Astrocyte (in vitro differentiated cells and primary cell): ENCODE measurements at places on chromosomes 2 and 18. TPM values are rescaled to one million over a fixed set of nuclear protein-coding genes. Genes with fewer than 3 reads are reported as not detected.
A peak's percentile ranks its signal among the peaks of the same experiment; 100 is the strongest.

BUB1 gene
- total RNA-seq = 4.8 and 8.0 TPM in 2 replicates

SULT1C4 gene
- 1.1 and 1.8 TPM in 2 replicates for total RNA-seq

REG1B gene
- total RNA-seq = not detected in 2 replicates

KCNJ3 gene
- not detected in 2 replicates for total RNA-seq

LYPD6 gene
- total RNA-seq = 1.1 and 1.4 TPM in 2 replicates

GKN2 gene
- total RNA-seq = not detected in 2 replicates

EVA1A gene
- 19.0 and 28.6 TPM in 2 replicates for total RNA-seq

AGXT gene
- not detected in 2 replicates for total RNA-seq

PASK gene
- 4.2 and 8.0 TPM in 2 replicates for total RNA-seq

NABP1 gene
- 181 and 213 TPM in 2 replicates for total RNA-seq

FANCL gene
- 10.7 and 13.8 TPM in 2 replicates for total RNA-seq

GAL3ST2 gene
- total RNA-seq = not detected in 2 replicates

CNGA3 gene
- not detected in 2 replicates for total RNA-seq

FTCDNL1 gene
- total RNA-seq = 0.45 and 0.48 TPM in 2 replicates

KHK gene
- 0.94 and 0.95 TPM in 2 replicates for total RNA-seq

GRCh38 chr2:148614322-148615049 is 30.1 kb upstream of the EPC2 start:
- peak; percentile 65 for DNase-seq

DNA sequence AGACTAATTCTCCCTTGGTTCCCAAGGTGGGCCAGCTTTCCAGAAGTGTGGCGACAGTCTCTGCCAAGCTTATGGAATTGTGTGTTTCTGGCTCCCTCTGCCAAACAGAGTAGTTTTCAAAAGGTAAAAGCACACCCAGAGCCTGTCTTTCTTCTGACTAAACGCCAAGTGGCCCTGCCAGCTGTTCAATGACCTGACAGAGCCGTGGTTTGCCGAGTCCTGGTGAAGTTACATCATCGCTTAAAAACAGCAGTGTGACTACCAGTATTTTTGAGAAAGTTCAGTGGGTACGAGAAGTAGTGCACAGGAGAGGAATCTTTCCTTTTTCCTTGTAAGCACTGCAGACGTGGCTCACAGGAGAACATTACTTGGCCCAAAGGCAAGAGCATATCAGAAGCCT is 1.9 kb downstream of the PER2 start:
- DNase-seq = peak; percentile 86

- DNase-seq = peak; percentile 27
These were observed 61.4 kb downstream of the CPS1 start for GRCh38 chr2:210617732-210618330.

DNA sequence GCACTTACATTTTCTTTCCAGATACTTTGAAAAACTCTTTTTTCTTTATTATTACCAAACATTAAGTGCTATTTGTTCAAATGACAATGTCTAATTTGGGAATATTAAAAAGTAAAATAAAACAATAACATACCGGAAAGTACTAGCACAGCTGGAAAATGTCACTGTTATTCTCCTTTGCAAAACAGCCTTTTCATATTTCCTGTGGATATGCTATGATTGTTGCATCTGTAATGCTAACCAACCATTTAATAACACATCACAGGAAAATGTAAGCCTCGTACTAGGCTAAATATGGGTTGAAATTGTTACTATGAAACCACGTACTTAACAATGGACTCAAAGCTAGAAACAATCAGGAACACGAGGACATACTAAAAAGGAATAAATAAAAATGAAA is 298.1 kb downstream of the CBLN2 start:
- DNase-seq = no peak

- DNase-seq = peak; percentile 99
These were observed 18.7 kb downstream of the SMIM21 start for GRCh38 chr18:75408554-75409506.

- no peak for DNase-seq
These were observed 21.3 kb upstream of the TCF4 start for GRCh38 chr18:55609160-55609825.

DNA sequence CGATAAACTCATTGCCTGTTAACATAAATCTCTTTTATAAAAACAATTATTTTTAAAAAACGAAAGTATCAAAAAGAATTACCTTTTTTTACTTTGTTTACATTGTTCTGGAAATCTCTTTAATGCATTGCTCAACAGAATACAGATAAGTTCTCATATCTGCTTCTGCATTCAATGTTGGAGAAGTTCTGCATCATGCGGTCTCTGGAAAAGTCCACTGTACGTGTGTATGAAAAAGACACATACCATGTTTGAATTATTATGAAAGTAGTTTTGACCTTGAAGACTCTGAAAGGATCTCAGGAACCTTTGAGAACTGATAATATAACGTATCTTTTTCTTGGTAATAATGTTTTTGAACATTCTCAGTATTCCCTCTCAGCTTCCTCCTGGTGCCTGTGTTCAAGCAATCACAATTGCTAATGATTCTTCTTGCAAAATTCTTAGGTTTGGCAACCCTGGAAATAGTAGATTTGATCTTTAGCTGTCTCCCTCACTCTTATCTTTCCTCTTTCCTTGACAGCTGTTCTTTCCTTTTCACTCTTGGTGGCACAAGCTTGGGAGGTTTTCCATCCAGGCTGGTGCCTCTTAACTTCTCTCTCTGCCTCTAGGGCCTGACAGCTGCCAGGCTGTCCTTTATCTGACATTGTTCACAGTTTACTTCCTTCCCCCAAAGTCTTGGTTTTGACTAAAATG is 12.4 kb upstream of the IL1R1 start:
- DNase-seq = no peak

DNA sequence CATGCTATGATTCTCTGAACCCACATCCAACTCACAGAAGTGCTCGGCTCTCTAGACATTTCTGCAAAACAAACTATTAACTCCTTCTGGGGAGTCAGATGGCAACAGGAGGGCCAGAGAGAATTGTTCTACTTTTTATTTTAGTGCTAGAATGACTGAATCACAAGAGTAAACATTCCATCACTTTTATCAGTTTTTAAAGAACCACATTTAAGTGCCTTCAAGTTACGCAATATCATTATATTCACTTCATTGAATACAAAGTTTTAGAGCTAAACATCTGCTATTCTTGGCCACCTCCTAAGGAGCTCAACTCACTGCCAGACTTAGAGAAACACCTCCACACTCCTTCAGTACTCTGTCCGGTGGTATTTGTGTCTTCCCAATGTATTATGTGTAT is 22.4 kb downstream of the B4GALT6 start:
- DNase-seq = peak; percentile 91

DNA sequence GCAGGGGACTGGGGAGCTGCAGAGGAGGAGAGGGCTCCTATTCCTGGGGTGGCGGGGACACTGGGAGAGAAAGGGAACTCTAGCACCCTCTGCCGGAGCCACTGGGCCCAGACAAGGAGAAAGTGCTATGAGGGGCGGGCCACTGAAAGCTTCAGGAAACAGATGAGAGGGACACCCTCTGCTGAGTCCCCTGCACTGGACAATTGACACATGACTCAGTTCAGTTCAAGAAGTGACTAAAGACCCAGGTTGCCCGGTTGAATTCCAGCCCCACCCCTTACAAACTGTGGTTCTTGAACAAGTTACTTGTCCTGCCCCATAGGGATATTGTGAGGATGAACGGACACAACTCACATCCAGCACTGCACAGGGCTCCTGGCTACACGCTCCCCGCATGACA is 5.0 kb downstream of the RUFY4 start:
- no peak for DNase-seq

GRCh38 chr2:167814881-167815718 is 432.3 kb downstream of the STK39 start:
- DNase-seq = no peak

- DNase-seq = no peak
These were observed 72.3 kb upstream of the ERBB4 start for GRCh38 chr2:212610872-212611425.

DNA sequence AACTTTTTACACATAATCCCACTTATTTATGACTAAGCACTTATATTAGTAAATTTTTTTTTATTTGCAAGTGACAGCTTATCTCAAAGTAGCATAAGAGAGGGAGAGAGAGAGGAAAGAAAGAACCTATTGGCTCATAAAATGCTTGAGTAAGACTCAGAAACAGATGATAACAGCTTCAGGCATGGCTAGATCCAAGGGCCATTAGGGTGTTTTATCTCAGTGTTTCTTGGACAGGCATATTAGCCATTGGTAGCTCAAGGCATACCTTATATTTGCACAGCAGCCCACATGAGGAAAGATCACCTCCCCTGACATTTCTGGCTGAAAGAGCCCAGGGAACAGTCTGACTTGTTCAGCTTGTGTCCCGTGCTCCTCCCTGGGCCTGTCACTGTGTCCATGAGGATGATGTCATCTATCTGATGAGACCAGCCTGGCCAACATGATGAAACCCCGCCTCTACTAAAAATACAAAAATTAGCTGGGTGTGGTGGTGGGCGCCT is 64.4 kb downstream of the IL1R2 start:
- DNase-seq = no peak

DNA sequence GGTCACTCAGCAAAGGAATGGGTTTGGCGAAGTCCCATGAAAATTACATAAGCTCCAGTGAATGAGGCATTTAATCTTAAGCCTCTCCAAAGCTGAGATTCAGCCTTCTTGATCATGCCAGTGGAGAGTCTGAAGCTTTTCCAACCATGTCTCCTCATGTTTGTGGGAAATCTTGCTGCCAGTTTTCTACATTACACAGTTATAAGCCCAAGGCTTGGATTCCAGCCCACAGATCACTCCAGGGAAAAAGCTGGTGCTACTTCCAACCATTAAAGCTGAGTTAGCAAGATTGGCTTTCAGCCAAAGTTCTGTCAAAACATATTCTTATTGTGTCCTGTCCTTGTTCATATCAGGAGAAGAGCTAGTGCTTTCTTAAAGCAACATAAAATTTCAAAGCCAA is 293.8 kb downstream of the LRRTM4 start:
- peak; percentile 15 for DNase-seq

DNA sequence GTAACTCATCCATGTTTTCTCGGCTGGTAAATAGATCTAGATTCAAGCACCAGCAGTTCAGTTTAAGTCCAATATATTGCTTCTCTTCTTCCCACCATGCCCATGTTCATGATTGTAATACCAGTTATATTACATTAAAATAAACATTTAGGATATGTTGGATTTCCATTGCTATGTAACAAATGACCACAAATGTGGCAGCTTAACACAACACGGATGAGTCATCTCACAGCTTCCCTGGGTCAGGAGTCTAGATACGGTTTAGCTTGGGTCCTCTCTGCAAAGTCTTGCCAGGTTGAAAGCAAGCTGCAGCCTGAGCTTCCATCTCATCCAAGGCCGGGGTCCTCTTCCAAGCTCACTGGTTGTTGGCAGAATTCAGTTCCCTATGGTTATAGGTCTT is 39.4 kb upstream of the SMAD2 start:
- peak; percentile 55 for DNase-seq

DNA sequence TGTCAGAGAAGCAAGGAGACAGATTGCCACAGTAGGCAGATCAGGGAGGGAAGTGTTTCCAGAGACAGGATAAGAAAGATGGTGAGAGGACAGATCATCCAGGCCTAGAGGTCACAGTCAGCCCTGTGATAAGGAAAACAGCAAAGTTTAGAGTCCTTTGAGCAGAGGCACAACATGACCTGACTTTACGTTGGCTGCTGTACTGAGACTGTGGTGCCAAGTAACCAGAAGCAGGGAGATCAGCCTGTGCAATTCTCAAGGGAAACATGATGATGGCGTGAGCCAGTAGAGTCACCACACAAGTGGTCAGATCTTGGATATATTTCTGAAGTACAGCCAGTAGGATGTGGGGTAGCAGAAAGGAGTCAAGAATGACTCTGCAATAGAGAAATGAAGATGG is 43.7 kb downstream of the SMC6 start:
- DNase-seq = no peak

DNA sequence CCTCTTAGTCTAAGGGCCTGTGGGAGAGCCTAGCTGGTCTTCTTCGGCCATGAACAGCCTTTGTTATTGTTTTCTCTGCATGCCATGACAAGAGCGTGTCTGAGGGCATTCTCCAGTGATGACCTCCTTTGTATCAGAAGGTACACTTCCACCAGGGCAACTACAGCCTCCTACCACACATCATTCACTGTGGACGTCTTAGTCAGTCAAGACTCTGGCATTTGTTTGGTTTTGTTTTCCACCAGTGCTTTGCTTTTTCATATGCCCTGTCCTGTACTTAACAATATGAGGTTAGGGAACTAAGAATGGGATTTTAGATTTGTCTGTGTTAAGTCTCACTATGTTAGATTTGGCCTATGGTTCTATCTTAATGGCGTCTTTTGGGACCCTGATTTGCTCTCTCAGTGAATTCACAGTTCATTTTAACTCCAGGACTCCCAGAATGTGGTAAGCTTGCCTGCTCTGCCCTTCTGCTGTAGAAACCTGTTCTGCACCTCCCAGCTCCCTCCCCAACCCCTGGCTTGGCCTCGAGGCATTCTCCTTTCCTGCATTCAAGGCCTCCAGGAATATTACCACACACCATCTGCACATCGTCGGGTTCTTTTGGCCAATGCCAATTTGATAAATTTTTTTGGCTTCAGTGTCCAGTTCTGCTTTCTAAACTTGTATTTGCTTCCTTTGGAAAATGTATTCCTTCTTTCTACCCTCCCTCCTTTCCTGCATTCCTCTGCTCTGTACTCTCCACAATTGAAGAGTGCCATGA is 42.8 kb upstream of the IL1R1 start:
- DNase-seq = peak; percentile 38

- peak; percentile 68 for DNase-seq
These were observed 16.4 kb upstream of the CYP1B1 start for GRCh38 chr2:38092196-38092902.

DNA sequence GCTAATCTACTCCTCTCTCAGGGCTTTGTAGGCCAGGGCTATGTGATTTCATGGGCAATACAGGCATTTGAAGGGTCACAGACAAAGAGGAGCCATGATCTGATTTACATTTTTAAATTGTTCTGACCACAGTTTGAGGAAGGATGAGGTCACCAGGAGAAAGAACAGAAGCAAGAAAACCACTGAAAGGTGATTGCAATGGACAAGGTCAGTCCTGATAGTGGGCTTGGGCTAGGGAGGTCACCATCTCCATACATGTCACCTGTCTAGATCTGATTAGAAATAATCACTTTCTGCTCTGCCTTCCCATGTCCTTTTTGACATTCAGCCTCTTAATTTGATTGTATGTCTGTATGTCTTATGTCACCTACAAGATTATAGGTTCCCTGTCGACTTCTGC is 248.9 kb upstream of the CWC22 start:
- no peak for DNase-seq

GRCh38 chr18:43276491-43276890 is 799 bp downstream of the SYT4 start:
- DNase-seq = no peak

- DNase-seq = peak; percentile 91
These were observed 53.4 kb downstream of the CD28 start for GRCh38 chr2:203759690-203760365.

DNA sequence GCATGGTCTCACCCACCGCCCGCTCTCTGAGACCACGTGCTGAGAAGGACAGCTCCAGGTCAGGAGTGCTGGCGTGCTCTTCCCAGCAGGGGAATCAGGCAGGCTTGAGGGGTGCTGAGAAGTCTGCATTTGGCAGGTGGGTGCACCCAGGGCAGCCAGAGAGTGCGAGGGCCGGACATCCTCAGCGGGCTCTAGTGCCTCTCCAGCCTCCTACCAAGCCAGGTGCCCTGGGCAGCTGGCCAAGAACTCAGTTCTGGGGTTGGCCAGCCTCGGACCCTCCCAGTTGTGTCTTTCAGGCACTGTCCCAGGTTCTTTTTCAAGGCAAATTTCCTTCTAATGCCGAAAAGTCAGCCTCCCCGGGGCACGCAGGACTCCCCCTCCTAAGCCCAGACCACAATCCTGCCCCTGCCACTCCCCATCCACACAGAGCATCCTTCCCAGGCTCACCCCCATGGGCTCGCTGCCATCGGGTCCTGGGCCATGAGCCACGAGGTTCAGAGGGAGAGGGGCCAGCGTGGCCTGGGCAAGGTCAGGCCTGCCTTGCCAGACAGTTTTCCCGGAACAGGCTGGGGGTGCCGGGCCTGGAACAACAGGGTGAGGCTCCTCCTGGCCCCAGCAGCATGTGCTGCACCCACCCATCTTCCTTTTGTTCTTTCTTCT is 52.2 kb upstream of the GPC1 start:
- no peak for DNase-seq
